Activated T-helper 1 cell treated with Interleukin-2 at 50 U/mL for 16 hours (primary cell): ENCODE measurements at places on chromosomes 13 and 19.

DNA sequence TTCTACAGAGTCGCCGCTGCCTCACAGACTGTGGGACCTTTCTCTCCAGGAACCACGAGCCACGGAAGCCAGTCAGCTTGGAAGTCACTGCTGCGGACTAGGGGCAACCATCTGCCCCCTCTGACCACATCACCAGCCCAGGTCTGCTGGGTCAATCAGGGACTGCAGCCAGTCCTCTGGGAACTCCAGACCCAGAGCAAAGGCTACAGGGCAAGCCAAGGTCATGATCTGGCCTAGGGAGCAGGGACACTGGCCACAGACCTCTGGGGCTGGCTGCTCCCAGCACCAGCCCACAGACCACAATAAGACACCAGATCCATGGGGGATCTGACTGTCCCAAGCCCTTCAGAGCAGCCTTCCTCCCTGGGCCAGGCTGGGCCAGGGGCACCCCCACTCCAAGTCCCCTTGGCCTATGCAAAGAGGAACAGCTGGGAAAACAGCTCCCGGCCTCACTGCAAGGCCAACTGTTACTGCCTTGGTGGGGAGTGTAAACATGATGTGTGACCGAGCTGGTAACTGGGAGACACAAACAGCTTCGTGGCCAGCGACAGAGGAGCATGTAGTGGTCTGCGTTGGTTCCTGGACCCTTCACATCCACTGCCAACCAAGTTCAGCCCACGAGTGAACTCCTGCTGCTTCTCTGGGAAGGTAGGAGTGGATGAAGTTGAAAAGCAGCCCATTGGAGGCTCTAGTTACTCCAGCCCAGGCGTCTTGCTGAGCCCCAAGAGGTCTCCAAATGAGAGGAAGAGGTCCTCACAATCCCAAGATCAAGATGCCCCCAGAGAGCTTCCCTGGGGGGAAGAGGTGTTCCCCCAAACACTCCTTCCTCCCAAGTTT lies 1.5 kb downstream of the AKT2 start:
- no peak for DNase-seq

GRCh38 chr19:419721-420515 lies 11.0 kb upstream of the C2CD4C start:
- no peak for DNase-seq

GRCh38 chr19:34468409-34468808 lies 13.1 kb upstream of the WTIP start:
- no peak for DNase-seq

DNA sequence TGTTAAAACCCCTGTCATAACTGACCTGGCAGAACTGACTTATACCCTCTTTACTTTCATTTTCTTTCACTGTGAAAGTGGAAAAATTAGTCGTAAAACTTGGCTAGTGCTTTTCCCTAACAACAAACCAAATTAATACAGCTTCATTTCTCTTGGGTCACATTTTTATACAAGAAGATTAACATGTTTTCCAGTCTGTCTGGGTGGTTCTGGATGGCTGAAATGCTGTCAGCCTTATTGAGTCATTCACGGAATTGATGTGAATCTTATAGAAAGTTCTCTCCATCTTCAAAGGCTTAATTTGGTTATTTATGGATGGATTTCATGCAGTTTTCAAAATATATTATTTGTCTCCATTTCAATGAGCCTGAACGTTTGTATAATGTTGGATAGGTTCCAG lies 440.0 kb downstream of the KCTD12 start:
- DNase-seq, result no peak

DNA sequence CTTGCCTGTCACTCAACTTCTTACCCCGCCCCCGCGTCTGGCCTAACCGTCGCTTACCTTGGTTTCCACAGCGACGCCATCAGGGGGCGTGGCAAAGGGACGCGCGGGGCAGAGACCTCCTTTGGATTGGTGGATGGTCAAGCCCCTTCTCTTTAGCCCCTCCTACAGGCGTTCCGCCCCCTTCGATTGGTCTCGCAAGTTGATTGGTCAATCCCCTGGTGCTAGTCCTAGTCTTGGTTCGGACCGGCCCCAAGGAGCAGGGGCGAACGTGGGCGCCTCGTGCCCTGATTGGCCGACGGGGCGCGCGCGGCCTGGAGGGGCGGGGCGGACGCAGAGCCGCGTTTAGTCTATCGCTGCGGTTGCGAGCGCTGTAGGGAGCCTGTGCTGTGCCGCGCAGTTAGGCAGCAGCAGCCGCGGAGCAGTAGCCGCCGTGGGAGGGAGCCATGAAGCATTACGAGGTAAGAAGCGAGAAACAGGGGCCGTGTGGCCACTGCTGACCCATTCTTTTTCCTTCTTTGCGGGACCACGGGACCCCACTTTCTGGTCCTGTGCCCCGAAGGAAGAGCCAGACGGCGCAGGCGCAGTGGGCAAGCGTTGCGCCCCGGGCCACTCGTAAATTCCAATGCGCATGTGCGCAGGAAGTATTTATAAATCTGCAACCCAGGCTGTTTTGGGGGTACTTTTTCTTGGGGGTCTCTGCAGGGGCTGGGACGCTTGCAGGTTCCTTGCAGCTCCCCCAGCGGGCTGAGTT lies at the start of gene TECR:
Gene TECR, plus strand, starts transcription at position 341 of the 751 bp plus-strand sequence. Its CDS starts 103 bp downstream, at position 444.
- peak; percentile 99 for DNase-seq

DNA sequence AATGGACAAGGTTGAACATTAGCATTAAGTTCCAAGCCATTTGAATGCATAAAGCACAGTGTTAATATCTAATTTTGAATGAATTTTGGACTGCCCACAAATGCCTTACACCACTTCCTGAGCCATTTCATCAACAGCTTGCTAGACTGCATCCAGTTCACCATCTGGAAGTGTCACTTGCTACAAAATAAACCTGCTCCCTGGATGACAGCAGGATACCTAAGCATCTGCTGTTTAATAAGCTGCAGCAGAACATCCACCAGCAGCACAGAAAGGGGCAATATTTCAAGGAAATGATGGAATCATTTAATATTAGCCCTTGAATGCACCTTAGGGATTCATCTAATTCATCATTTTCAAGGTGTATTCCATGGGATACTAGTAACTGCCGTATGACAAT lies 76.6 kb upstream of the PCDH9 start:
- no peak for DNase-seq

GRCh38 chr19:17406046-17406886 lies 836 bp upstream of the BST2 start:
- DNase-seq, result no peak

GRCh38 chr13:76331943-76332712 lies 554.1 kb downstream of the KCTD12 start:
- DNase-seq, result no peak

DNA sequence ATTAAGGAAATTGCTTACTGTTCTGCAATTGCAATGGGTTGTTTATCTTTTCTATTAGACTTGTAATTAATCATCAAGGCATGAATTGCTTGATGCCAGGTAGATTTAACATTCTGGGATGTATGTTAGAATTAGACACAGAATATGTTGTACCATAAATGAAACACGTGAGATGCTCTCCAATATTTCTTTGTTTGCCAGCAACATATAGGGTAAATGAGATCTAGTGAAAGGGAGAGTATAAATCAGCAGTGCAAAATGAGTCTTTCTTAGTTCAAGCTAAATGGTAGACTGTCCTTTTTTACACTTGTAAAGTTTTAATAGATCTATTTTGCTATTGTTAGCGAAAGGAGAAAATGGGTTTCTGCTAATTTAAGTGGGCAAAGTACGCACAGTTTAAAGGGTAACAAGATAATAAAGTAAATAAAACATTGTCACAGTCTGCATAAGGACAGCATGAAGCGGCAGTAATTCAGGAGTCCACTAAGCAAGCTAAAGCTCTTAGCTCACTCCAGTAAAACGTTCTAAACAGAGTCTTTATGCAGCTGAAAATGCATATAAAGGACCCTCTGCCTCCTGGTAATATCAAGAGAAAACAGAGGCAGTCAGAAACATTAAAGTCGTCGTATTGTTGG lies 1137.1 kb downstream of the OLFM4 start:
- no peak for DNase-seq

DNA sequence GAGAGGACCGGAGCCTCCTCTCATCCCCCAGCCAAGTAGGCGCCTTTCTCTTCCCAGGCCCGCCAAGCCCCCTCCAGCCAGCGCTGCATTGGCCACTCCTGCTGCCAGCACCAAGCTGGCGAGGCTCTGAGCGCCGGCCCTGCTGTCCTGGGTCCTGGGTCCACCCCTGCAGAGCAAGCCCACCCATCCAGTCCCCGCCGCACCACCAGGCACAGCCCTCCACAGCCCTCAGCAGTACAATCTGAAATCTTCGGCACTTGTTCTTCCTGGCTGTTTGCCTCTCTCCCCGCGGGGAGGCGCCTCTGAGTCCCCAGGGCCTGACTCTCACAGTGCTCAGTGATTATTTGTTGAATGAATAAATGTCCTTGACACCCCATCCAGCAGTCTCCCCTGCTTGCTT lies 236.4 kb upstream of the SGCG start:
- DNase-seq, result no peak

DNA sequence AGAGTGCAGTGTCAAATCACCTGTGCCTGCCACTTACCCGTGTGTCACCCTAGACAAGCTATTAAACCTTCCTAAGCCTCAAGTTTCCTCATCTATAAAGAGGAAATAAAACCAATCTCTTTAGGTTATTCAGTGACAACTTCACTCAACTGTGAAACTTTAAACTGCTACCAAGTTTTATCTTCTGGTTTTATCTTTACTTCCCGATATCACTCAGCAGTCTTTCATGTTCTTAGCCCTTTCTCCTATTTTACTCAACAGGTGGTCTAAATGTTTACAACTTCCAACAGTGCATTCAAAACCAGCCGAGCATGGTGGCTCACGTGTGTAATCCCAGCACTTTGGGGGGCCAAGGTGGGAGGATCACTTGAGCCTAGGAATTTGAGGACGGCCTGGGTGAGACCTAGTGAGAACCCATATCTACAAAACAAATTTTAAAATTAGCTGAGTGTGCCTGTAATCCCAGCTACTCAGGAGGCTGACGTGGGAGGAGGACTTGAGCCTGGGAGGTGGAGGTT lies 59.6 kb downstream of the GPALPP1 start:
- no peak for DNase-seq

GRCh38 chr13:75788481-75788981 lies 152.4 kb downstream of the LMO7 start:
- no peak for DNase-seq

GRCh38 chr19:10946958-10947657 lies 13.7 kb upstream of the SMARCA4 start:
- DNase-seq, result no peak

DNA sequence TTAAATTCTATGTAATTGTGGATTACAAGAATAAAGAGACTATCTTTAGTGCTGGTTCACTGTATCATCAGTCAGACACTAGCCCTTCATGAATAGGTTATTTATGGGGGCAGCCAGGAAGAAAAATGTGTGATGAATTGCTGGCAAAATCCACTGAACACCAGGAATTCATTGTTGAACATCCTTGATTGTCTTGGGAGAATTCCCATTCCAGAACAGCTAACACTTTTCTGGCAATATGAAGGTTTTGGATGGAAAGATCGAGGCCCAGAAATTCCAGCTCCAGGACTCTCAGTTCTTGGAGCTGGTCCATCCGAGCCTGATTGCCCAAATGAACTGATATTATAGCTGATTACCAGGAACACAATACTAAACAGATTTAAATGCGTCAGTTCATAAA lies 11.5 kb upstream of the SPART start:
- no peak for DNase-seq

GRCh38 chr13:109344552-109345157 lies 441.7 kb downstream of the IRS2 start:
- DNase-seq, result no peak

- no peak for DNase-seq
These were observed 20.3 kb upstream of the GGACT start for GRCh38 chr13:100608906-100609305.

DNA sequence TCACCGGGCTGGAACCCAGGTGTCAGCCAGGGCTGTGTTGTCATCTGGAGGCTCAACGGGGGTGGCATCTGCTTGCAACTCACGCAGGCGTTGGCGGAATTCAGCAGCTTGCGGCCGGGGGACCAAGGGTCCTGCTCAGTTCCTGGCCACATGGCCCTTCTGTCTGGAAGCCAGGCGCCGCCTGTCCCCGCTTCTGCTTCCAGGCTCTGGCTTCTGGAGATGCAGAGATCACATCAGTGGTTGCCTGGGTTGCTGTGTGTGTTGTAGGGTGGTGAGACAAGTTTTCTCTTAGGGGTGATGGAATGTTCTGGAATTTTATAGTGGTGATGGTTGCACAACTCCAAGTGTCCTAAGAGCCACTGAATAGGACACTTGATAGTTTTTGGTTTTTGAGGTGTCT lies 5.0 kb downstream of the ADAT3 start:
- no peak for DNase-seq

DNA sequence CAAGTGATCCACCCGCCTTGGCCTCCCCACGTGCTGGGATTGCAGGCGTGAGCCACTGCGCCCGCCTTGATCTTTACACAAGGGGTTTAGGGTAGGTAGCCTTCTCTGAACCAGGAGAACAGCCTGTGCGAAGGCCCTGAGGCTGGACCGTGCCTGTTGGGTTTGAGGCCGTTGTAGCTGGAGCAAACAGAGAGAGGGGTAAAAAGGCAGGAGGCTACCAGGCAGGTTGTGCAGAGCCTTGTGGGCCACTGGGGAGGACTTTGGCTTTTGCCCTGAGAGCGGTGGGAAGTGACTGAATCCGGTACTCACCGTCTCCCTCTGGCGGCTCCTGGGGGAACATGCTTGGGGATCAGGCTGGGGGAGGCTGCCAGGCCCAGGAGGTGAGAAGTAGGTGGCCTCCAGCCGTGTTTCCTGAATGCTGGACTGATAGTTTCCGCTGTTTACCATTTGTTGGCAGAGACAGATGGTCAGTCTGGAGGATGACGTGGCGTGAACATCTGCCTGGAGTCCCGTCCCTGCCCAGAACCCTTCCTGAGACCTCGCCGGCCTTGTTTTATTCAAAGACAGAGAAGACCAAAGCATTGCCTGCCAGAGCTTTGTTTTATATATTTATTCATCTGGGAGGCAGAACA lies 24.6 kb downstream of the SPC24 start:
- DNase-seq, result peak; percentile 49

GRCh38 chr19:55962186-55962585 lies 14.6 kb downstream of the NLRP8 start:
- no peak for DNase-seq

DNA sequence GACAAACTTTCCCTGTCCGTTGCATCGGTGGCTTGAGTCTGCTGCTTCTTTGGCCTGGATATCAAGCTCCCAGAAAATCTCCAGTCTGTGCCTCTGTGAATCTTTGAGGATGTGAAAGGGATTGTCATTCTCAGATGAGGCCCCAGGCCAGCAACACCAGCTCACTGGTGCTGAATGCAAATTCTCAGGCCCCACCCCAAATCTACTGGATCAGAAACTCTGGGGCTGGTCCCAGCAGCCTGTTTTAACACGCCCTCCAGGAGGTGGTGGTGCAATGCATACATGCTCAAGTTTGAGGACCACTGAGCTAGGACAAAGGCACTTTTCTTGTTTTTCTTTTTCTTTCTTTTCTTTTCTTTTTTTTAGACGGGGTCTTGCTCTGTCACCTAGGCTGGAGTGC lies 23.6 kb downstream of the TNFSF11 start:
- DNase-seq, result no peak

DNA sequence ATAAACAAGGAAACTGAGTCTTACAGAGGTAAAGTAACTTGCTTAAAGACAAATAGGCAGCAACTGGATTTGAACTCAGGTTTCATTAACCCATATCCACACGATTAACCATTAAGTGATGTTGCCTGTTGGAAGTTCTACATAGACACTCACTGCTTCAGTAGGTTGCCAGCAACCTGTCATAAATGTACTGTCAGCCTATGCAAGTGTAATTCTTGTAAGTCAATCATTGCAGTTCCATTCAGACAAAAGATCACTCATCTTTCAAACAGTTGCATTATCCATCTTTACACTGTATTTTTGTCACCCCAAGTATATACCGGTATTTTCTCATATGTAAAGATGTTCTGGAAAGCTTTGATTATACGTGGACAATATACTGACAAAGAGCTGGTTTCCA lies 676.9 kb upstream of the PCDH20 start:
- DNase-seq, result no peak
